Kidney tubule cell (primary cell): ENCODE measurements at places on chromosomes 2 and 18.
A peak's percentile ranks its signal among the peaks of the same experiment; 100 is the strongest.

DNA sequence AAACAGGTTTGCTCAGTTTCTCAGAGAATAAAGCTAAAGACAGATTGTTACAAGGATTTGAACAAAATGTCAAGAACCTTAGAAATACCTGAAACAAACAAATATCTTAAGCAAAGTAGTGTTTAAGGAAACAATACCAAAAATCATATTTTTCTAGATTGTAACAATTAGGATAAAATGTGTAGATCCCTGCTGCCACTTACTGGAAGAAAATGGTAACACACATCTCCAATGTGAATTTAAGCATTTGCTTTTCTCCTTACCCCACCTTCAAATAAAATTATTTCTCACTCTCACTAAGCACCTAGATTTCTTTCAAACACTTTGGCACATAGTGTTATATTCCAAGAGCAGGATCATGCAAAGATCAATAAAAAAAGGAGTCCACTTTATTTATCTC is 34.9 kb downstream of the SUCLG1 start:
- peak; percentile 8 for DNase-seq

DNA sequence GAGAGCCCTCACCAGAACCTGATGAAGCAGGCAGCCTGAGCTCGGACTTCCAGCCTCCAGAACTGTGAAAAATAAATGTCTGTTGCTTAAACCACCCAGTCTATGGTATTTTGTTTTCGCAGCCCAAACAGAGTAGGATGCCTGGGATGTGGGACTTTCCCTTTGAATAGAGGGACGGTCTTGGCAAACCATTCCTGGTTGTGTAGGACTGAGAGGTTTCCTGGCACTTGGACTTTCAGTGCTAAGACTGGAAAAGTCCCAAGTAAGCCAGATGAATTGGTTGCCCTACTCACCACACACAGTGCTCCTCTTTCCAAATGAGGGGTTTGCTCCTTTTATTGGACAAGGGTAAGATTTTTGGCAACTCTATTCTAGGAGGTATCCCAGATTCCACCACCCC is 46.8 kb upstream of the ACMSD start:
- no peak for DNase-seq

DNA sequence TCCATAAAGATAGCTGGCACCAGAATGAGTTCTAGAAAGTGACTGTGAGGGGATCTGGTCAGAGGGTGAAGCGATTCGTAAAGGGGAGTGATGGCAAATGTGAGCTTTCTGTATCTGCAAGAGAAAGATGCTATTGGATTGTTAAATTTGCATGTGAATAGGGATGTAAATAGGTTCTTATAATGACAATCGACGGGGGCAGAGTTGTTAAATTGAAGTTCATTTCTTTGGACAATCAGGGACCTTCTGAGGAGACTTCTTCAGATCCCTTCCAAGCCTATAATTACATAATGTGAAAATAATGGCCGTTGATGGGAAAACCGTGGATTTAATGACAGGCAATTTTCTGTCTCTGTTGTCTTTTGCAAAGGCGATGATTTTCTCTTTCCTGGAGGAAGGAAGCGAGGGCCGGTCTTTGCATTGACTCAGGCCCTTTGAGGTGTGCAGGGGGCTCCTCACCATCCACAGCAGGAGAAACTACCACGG is 52.2 kb upstream of the TMEM18 start:
- no peak for DNase-seq

- DNase-seq: peak; percentile 68
Measured at GRCh38 chr2:223943561-223944008, 1.6 kb downstream of the WDFY1 start.

DNA sequence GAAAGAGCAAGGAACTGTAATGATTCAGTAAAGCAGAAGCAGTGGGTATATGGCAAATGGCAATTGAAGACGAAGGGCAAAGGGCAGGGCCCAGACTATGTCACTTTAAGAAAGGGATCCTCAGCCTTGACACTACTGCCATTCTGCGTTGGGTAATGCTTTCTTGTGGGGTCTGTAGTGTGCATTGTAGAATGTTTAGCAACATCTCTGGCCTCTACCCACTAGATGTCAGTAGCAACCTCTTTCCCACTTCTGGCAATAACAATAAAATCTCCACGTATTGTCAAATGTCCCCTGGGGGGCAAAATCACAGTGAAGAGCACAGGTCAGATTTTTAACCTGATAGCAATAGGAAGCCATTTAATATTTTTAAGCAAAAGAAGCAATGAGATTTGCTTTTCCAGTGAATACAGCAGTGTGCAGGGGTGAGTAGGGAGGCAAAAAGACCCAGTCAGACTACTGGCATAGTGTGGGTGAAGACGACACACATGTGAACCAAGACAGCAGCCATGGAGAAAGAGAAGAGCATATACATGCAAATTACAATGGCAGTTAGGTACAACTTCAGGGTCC is 209.5 kb downstream of the DYM start:
- DNase-seq: peak; percentile 17

GRCh38 chr18:75492852-75493251 is 65.3 kb upstream of the SMIM21 start:
- no peak for DNase-seq

- peak; percentile 14 for DNase-seq
Measured at GRCh38 chr2:131027566-131028528, 65.4 kb downstream of the FAM168B start.

DNA sequence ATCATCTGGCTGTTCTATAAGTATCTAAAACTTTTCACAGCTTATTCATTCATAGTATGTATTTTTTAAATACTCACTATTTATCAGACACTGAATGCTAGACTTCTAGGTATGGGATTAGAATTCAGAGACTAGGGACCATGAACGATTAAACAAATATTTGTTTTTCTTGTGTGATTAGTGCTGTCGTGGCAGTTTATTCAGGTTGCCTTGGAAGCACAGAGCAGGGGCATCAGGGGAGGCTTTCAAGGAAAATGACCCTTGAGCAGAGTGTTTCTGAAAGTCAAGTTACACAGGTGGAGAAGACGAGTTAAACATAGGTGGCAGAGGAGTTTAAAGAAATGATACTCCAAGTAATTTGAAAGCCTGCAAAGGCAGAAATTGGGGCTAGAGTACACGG is 5.7 kb downstream of the SPOPL start:
- no peak for DNase-seq

- DNase-seq: no peak
Measured at GRCh38 chr2:18626958-18627650, 37.7 kb upstream of the NT5C1B start.

- DNase-seq: no peak
Measured at GRCh38 chr2:134021830-134022524, 231.9 kb upstream of the MGAT5 start.

DNA sequence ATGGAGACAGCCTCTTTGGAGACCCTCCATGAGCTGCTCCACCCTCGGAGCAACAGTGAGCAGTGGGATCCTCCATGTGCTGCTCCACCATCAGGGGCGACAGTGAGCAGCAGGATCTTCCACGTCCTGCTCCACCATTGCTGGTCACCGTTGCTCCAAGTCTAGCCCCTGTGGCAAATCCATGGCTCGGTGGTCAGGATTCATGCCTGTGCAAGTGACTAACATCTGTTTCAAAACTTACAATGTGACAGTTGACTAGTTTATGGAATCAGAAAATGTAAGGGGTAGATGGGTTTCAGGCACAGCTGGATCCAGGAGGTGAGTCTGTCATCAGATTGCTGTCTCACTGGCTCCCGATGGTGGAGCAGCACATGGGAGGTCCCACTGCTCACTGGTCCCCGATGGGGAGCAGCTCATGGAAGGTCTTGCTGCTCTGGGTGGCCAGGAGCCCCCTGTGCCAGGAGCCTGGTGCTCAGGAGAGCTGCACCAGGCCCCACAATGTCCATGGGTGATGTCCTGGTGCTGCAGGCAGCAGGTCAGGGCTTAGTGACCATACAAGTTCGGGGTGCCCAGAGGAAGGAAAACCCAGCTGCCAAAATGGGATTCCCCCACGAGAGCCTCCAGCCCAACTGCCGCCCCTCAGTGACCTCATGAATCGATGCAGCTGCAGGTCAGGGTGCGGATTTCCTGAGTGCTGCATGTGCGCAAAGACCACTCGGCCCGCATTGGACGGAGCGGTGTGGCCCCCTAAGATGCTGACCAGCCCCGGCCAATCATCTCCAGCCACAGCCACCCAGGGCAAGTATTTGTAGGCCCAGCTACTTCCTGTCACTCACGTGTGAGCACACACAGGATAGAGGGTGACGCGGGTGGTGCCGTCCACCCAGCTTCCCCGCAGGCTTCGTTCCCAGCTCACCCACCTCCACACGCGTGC is 116.5 kb upstream of the OTOS start:
- DNase-seq: no peak

GRCh38 chr2:221541131-221541735 is 30.9 kb downstream of the EPHA4 start:
- DNase-seq: no peak

DNA sequence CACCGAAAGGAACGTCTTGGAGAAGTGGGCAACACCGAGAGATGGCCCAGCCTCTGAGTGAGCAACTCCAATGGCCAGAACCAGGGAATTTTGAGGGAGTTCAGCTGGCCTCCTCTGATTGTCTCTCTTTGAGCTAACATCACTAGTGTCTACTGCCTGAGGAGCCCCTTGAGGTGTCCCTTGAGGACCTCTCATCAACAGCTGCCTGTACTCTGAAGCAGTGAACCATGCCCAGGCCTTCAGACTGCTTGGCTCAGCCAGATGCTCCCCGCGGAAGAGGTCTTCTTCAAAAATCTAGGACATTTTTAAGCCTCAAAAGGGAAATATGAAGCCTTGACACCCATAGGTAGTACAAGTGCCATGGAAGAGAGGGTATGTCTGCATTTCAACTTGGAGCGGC is 430.4 kb downstream of the TXNL1 start:
- DNase-seq: no peak

DNA sequence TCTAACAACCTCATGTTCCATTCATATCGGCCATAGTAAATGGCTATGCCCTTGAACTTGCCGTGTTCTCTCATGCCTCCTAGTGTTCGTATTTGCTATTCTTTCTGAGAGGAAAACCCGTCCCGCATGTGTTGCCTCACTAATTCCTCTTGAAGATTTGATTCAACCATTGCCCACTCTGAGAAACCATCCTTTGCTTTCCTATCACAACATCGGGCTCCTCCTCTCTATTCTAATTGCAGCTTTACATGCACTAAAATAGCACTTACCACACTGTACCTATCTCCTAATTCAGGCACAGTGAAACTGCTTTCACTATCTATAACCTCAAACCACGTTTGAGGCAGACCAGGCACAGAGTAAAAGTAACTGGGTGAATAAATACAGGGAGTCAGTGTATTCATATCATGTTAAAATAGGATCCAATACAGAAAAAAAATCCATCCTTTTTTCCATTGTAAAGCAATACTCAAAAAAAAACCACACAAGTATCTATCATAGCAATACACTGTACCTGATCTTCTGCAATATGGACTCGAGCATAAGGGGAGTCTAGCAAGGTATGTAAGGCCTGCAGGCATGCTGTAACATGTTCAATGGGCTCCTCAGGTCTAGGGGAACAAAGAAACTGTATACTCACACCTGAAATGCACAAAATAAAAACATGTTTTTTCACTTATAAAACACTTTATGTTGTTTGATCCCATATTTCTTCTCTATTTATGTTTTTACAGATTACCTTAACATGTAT is 39.0 kb upstream of the STRN start:
- DNase-seq: peak; percentile 32

DNA sequence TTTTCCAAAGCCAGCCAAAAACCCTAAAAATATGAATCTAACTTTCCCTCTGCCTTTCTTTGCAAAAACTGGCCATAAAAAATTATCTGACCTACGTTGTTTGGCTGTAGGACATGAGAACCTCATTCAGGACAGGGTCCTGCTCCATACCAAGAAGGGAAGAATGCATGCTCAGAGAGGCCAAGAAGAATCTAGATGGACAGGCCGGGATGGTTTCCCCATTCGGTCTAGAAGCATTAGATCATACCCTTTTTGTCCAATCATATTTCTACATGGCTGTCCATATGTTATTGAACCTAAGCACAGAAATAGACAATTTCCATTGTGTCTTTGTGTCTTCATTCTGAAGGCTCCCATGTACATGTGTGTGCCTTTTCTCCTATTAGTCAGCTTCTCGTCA is 2120.4 kb upstream of the PIK3C3 start:
- DNase-seq: no peak

- no peak for DNase-seq
Measured at GRCh38 chr2:110860630-110861029, 128.3 kb downstream of the ACOXL start.

GRCh38 chr18:32040936-32041335 is 22.3 kb downstream of the RNF125 start:
- no peak for DNase-seq
